ENCODE measurements at places on chromosomes 2 and 18.

DNA sequence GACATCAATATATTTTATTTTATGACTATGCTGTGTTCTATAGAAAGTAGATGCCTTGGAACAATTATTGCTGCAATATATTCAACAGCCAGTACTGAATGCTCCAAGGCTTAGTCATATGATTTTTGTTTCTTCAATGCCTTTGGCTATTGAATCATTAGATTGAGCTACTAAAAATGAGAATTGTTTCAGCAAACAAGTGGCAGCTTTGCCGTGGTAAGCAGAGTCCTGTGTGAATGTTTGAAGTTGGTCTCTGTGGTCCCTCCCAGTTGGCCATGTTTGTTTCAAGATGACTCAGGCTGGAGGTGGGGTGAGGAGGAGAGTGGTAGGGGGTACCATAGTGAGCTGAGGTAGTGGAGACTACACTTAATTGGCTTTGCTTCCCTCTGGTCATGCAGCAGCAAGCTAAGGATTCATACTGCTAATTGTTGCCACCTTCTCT lies 198.6 kb upstream of the EPAS1 start:
- DNase-seq = no peak

DNA sequence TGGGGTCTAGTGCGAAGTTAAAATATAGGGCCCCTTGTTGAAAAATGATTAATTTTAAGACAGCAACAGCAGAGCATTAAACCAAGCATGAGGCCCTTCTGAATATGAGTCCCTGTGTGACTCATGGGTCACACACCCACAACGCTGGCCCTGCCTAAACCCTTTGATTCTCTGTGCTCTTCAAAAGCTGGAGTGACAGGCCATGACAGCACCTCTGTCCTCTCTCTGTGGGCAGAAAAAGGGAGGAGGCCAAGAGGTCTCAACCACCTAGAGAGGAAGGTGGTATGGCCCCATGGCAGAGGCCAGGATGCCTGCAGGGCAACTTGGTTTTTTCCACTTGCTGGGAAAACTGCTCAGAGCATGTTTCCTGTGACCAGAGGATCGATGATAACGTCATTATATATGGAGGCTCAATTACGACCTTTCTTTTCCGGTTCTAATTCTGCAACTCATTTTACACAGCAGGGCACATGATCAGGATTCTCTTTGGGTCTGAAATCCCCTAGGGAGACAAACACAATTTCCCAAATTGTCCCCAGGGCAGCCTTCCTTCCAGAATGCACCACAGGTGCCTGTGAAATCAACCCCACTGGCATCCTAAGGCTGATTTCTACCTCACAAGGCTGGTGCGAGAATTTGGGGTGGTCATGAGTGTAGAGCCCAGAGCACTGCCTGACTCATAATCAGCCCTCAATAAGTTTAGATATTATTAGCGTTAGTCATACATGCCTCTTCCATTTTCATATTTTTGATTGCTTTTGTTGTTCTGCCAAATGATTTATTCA lies 102.0 kb upstream of the PPP1CB start:
- DNase-seq = no peak

- DNase-seq = no peak
Observed at GRCh38 chr2:168601741-168602140, 145.7 kb downstream of the CERS6 start.

DNA sequence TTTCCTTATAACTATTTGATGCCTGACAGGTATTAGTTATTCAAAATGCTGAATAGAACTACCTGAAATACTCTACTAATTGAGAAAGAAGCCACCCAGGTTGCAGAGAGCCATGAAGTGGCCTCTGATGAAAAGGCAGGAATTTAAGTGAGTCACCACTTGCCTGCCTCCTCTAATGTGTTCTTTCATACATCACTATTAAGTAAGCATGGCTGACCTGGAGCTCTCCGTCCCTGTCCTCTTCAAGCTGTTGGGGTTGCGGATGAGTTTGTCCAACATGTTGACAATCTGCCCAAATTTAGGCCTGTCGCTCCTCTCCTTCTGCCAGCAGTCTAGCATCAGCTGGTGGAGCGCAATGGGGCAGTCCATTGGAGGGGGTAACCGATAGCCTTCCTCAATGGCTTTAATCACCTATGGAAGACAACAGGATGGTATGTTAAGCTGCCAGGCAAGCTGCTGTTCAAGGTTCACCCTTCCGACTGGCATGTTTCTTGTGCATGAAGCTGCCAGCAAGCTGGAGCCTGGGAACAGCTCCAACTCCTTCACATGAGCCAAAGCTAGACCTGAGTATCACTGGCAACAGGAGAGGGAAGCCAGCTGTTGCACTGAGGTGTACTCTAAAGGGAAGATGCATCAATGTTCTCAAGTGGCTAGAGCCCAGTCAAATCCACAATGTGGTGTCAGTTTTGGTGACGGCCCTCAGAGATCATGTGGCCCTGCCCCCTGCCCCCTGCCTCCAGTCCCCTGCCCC lies 142.2 kb downstream of the EPHA4 start:
- DNase-seq = no peak

DNA sequence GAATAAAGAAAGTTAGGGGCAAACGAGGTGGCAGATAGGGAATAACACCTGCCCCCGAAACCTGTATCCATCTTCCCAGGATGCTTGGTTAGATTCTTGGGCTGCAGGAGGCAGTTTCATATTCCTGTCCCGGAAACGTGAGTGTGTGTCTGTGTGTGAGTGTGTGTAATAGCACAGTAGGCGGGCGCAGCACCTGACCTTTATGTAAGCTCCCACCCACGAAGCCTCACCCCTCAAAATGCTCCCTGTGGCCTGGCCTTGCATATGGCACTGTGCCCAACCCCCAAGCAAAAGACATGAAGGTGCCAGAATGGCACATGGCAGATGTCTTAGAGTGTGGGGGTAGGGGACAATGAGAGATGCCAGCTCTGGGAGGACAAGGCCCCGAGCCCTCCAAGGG lies 48.9 kb downstream of the EFR3B start:
- DNase-seq = no peak

GRCh38 chr18:2997846-2998564 lies 14.9 kb downstream of the LPIN2 start:
- DNase-seq = no peak

DNA sequence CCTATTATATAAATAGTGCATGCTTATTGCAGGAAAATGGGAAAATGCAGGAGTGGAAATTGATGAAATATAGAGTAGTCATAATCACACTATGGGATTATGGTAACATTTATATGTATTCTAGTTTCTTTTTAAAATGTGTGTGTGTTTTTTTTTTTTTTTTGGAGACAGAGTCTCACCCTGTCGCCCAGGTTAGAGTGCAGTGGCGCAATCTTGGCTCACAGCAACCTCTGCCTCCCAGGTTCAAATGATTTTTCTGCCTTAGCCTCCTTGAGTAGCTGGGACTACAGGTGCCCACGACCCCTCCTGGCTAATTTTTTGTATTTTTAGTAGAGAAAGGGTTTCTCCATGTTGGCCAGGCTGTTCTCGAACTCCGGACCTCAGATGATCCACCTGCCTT lies 47.0 kb downstream of the BIRC6 start:
- DNase-seq = no peak

DNA sequence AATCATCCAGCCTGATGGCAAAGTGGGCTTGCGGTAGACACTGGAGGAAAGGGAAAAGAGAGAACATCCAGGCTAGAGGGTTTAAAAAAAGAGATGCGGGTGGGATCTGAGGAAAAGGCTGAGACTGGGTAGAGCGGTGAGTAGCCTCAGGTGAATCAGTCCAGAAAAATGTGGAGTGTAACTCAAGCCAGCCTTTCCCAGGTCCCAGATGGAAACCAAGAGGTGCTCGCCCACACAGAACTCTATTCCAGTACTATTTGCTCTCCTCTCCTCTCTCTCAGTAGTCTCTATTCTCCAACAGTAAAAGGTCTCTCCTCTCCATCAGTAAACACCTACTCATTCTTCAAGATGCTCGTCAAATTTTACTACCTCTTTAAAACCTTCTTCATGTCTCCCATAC lies 38.3 kb upstream of the NRP2 start:
- no peak for DNase-seq

DNA sequence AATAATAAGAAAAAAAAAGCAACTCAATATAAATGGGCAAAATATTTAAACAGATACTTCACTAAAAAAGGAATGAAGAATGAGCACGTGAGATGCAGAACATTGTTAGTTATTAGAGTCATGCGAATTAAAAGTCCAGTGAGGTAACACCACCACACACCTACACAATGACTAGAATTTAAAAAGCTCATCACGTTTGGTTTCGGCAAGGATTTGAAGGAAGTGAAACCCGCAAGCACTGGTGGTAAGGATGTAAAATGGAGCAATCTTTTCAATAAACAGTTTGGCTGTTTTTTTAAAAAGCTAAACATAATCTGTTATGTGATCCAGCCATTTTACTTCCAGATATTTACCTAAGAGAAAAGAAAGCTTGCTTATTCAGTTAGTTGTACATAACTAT lies 1181.6 kb upstream of the CELF4 start:
- DNase-seq = no peak

- peak; percentile 88 for DNase-seq
Observed at GRCh38 chr2:234427081-234428061, 69.5 kb downstream of the ARL4C start.

GRCh38 chr2:218003281-218003944 lies 618 bp upstream of the TNS1 start:
- DNase-seq = no peak

DNA sequence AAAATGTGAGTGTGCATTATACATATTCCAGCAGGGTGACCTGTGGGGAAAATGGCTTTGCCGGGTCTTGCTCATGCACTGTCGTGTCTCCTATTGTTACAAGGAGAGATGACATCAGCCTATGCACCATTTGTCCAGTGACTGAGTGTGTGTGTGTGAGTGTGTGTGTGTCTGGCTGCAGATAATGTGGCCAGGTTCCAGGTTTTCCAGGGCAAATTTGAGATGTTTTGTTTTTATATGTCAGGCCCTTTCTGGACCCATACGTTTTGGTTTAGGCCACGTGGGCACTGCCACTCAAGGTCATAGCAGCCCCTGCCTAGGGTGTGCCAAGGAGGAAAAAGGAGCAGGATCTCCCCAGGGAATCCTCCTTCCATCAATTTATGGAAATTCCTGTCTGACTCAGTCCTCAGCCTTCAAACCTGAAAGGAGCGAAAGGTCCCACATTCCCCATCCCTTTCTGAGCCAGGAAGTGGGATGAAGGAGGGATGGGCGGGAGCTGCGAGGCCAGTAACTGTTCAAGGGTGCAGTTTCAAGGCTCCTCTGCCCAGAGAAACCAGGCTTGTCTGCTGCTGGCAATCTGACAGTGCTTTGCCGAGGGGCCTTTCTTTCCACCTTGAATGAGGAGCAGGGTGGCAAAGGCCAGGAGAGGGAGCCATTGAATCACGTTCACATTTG lies 93.0 kb upstream of the SMAD2 start:
- no peak for DNase-seq

DNA sequence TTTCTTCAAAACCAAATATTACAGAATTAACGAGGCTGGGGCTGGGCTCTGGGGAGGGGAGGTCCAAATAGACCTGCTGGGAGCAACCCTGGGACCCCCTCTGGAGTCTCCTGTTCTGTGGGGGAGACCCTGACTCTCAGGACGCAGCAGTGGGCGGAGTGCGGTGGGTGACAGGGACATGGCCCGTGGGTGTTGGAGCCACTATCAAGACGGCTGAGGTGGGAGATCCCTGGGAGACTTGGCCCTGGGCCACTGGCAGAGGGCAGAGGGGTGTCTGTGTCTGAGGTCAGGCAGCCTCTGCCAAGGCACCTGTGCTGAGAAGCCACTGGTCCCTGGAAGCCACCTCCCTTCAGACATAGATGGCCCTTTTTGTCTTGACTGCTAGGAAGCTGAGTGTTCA lies 79.5 kb upstream of the CTDP1 start:
- no peak for DNase-seq

DNA sequence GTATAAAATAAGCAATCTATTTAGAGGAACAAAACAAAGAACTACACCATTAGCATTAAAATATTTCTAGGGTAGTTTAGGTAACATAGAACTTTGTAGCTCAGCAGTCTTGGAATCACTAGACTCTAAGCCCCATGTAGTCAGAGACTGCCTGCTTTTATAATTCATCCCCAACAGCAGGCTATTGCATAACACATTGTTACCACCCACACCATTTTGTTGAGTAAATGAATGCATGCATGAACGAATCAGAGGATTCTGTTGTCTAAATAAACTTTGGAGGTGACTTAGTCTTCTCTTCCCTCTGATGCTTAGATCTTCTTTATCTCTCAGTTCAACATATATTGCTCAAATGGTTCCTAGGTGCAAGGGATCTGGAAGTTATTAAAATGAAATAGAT lies 167.6 kb upstream of the TNP1 start:
- DNase-seq = no peak

- DNase-seq = no peak
Observed at GRCh38 chr2:128347701-128348539, 29.3 kb upstream of the HS6ST1 start.

DNA sequence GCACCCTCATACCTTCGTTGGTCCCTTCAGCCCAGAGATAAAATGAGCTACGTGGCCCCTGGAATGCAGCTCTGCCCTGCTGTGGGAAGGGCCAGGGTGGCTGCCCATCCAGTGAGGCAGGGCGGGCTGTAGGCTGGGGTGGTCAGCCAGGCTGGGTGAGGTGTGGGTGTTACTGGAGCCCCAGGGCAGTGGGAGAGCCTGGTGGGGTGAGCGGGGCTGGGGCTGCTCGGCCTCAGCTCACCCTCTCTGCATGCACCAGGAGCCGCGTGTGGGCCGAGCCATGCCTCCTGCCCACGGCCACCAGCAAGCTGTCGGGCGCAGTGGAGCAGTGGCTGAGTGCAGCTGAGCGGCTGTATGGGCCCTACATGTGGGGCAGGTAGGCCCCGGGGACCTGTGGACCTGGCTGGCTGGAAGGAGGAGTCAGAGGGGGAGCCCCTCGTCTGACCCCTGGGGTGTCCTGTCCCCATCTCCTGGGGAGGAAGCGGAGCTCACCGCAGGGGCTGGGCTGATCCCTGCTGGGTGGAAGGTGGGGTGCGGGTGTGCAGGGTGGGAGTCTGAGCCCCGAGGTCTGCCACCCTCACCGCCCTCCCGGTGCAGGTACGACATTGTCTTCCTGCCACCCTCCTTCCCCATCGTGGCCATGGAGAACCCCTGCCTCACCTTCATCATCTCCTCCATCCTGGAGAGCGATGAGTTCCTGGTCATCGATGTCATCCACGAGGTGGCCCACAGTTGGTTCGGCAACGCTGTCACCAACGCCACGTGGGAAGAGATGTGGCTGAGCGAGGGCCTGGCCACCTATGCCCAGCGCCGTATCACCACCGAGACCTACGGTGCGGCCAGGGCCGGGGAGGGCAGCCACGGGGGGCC lies 5.5 kb downstream of the RNPEPL1 start:
- no peak for DNase-seq

DNA sequence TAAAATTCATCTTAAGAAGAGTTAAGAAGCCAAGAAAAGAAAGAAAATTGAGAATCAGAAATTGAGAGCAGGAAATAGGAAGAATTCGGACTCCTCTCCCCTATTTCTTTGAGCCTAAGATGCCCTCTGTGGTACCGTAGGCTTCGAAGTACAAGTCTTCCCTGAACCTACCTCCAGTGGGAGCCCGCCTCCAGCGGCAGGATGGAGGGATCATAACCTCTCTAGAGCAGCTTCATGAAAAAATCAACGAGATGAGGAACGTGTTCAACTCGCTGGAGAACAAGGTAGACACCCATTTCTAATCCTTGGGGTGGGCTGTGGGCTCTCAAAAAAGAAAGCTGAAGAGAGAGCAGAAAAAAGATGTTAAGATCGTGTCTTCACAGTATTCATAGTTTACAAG lies 36.3 kb downstream of the ARHGEF33 start:
- DNase-seq = no peak

- no peak for DNase-seq
Observed at GRCh38 chr2:147331790-147332419, 512.9 kb upstream of the ACVR2A start.

- no peak for DNase-seq
Observed at GRCh38 chr2:74005786-74006185, 21.1 kb downstream of the TET3 start.

GRCh38 chr2:170408461-170409163 lies 230.7 kb downstream of the MYO3B start:
- no peak for DNase-seq

All from iPS DF 19.7 (cell line).